Stimulated activated CD4-positive, alpha-beta T cell treated with anti-CD3 and anti-CD28 coated beads, Interleukin-2, amount 100 ng/mL, for 4 hours (primary cell): ENCODE measurements at places on chromosomes 5 and 9.

DNA sequence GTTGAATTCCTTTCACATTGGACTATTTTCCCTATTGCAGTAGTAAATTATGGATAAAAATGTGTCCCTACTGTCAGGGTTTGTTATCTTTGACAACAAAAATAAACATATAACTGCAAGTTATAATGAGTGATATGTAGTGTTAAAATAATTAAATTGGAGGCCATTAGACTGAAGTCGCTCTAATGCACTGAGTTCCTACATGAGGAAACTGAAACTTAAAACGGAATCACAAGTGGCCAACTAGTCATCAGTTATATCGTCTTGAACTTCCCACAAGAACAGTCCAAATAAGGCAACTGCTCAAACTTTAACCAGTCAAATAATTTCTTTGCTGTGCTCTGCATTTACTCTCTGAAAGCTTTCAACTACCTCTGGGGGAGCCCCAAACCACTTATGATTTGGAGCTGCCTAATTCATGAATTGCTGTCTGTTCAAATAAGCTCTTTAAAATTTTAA is 2.1 kb upstream of the IFT74 start:
- no peak for DNase-seq

DNA sequence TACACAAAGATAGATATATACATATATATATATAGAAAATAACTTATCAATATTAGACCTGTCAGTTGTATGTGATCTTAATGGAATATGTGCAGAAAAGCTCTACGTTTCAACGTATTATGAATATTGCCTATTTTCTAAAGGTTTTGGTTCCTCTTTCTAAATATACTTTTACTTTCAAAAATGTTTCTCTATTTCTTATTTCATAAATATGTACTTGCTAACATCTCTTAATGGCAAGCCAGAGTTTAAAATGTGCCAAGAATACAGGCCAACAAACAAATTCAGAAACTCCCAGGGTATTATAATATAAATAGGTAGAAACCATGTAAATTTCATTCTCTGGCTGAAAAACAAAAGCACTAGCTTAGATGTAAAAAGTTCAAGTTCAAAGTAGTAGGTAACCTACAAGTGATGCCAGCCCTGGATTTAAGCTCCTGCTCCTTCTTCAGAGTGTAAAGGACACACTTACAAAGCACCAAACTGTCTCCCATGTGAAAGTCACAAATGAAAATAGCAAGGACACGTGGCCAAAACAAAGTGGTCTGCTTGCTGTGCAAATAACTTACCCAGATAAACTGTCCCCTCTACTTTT is 685.1 kb upstream of the DMAC1 start:
- DNase-seq = no peak

- DNase-seq = no peak
Measured at GRCh38 chr5:73376618-73377170, 71.9 kb downstream of the FOXD1 start.

- DNase-seq = no peak
Measured at GRCh38 chr5:90911169-90911568, 352.6 kb downstream of the ADGRV1 start.

DNA sequence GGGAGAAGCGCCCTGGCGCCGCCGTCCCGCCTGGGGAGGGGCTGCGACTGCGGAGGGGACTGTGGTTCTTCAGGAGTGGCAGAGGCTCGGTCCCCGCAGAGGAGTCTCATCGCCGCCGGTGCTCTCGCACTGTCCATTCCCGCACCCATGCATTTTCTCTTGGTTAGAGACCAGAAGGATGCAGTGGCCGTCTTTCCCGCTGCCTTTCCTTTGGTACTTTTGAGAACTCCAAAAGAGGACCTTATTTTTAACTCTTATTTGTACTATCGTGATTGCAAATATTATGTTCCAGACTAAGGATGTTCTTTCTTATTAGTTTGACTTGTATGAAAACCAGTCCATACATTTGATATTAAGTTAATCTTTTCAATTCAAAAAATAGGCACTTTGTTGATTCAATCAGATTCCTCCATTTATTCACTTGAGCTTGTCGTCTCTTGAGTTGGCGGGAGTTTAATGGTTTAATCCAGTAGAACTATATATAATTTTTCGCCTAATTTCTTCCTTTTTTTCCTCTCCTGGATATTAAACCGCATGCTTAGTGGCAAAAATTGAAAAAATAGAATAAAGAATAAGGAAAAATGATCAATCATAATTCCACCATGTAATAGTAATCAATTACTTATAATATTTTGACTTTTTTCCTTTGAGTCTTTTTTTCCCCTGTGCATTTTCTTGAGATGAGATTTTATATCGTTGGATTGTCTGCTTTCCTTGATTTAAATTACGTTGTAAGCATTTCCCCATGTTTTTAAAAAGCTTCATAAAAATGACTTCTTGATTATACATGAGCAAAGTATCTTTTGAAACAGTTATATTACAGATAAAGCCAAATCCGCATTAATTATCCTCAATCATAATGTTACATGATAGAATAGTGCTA is 861 bp downstream of the ZFYVE16 start:
- peak; percentile 9 for DNase-seq

DNA sequence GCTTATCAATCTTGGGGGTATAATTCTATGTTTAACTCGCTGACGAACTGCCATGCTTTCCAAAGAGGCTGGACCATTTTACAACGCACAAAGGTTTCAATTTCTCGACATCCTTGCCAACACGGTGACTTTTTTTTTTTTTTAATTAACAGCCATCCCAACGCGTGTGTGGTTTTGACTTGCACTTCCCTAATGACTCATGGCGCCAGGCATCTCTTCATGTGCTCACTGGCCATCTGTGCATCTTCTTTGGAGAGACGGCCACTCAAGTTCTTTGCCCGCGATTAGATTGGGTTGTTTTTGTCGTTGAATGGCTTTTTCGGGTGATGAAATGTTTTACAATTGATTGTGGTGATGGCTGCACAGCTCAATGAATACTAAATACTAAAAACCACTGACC is 12.5 kb upstream of the CARD9 start:
- no peak for DNase-seq

DNA sequence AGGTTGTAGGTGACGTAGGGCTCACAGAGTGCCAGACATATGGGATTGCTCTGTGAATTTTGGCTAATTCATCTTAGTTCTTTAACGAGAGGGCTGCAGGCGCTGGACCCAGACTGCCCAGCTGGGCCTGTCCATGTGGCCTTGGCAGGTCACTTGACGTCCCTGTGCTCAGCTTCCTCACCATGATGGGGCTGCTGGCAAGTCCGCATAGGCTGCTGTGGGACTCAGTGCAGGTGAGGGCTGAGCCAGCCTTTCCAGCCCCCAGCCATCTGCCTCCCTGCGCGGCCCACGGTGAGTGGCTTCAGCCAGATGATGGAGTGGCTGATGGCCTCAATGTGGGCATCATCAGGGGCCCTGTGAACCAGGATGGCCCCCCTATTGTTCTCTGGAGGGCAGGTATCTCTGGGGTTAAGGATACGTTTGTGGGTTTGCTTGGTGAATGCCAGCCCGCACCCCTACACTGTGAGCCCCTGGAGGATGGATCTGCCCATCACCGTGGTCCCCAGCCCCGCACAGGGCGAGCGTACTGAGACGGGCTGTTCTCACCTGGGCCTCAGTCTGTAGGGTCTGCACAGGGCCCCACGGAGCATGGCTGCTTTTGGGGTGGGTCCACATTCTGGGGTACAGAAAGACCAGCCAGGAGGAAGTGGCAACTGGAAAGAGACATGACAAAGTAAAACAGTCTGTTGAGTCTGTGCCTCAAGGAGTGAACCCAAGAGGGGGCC is 3.7 kb downstream of the CARD19 start:
- DNase-seq = no peak

- DNase-seq = no peak
Measured at GRCh38 chr5:13658152-13658551, 286.3 kb downstream of the DNAH5 start.

- no peak for DNase-seq
Measured at GRCh38 chr9:129773262-129774048, 20.6 kb upstream of the PTGES start.

DNA sequence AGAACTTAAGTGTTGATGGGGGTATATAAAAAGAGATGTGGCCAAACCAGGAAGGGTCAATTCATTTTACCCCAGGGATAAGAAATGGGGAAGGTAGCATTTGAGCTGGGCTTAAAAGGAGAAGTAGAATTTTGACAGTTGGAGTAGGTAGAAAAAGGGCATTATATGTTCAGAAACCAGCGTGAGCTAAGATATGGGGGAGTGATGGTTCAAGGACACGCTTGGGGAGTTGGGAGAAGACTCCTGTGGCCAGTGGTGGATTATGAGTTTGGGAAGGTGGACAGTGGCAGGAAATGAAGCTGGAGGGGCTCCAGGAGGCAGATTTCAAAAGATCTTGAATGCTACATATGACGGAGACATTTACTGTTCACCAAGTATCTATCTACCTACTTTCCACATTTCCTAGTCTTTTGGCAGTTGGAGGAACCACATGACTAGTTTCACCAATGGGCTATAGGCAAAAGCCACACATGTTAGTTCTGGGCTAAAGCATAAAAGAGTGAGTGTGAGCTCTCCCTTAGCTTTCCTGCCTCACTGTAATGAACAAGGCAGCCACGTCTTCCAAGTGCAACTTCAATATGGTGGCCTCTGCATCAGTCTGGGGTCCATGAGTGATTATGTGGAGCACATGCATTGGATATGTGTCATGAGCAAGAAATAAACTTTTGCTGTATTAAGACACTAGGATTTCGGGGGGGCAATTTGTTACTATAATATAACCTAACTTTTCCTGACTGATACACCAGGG is 15.7 kb upstream of the GSN start:
- DNase-seq = no peak

DNA sequence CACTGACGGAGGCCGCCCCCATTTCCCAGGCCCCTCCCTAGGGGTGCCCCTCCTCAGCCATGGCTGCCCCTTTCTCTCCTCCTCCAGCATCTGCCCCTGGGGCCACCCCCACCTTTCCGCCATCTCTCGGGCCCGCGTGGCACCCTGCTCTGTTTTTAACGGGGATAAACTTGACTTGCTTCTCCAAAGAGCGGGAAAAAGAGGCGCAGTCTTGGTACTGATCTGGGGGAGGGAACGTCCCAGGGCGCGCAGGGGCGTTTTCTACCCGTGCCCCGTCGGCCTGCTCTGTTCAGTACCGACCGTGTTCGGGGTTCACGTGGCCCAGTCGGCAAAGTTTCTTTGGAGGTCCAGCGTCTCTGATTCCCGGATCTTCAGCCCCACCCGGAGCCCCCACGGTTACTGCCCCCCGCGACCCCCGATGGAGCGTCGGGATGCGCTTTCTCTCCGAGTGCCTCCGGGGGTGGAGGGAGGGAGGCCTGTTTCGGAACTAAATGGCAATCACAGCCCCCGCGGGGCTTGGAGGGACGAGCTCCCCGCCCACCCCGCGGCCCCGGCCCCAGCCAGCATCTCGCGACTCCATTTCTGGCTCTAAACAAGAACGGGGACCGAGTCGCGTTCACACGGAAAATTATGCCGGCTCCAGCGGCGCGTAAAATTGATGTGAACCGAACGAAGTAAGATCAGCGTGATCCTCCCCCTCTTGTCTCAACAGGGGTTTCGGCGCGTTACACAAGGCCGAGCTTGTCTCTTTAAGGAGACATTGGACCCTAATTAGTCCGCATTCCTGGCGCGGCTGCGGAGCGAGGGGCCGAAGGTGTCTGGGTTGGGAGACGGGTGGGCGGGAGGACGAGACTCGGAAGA is 1.1 kb upstream of the TLE4 start:
- DNase-seq = peak; percentile 18

DNA sequence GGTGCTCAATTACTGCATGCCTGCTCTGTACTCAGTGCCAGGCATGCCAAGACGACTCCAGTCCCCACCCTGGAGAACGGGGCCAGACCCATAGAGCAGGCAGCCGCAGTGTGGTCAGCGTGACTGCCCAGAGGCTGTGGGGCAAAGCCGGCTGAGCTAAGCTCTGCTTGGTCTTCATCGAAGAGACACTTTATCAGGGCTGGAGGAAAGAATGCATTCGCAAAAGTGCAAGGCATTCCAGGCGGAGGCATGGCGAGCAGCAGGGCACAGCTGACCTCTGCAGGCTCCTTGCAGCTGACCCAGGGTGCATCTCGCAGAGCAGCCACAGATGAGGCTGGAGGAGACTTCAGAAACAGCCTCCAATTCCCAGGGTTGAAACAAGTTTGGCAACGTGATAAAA is 13.6 kb downstream of the MED27 start:
- no peak for DNase-seq

GRCh38 chr9:123775289-123776284 is 154.3 kb downstream of the DENND1A start:
- DNase-seq = no peak

- no peak for DNase-seq
Measured at GRCh38 chr5:133864711-133865110, 103.7 kb downstream of the C5orf15 start.

DNA sequence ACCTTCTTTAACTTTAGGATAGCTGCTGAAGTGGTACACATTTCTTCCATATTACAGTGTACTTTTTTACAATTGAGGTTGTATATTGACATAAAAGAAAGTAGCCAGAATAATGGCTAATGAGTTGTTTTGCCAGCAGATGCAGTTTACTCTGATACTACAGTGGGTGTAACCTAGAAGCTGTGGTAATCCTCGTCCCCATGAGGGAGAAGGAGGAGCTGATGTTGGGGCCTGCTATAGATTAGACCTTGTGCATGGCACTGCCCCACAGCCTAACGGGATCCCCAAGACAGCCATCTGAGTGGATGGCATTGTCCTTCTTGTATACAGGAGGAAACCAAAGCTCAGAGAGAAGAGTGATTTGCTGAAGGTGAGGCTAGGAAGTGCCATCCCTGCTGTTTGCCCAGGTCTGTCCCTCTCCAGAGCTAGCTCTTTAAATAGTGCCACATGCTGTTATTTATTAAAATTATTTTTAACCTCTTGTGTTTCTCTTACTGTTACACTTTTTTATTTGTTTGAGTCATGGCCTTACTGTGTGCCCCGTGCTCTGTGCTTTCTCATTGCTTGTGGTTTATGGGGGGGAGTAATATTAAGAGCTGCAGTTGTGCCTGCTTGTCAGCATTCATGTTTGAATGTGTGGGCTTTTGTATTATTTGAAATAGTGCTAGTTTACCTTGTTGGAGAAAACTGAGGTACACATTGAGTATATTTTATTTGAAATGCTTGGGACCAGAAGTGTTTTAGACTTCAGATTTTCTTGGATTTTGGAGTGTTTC is 65.3 kb downstream of the ICE1 start:
- DNase-seq = no peak
